ENCODE measurements at places on chromosomes 5 and 9.

- DNase-seq = no peak
Measured at GRCh38 chr5:138900281-138900965, 25.3 kb upstream of the LRRTM2 start.

GRCh38 chr5:72478684-72479083 is 28.5 kb downstream of the ZNF366 start:
- no peak for DNase-seq

- DNase-seq = no peak
Measured at GRCh38 chr9:125494653-125494915, 212.4 kb downstream of the MAPKAP1 start.

DNA sequence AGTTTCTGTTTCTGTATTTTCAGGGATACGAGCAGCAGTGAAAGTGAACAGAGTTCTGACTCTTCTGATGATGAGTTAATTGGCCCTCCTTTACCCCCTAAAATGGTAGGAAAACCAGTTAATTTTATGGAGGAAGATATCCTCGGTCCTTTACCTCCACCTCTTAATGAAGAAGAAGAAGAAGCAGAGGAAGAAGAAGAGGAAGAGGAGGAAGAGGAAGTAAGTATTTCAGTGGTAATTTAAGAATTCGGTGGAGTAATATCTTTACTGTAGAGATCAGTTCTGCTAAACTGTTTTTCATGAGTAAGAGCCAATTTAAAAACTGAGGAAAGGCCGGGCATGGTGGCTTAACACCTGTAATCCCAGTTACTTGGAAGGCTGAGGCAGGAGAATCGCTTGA is 17.2 kb downstream of the WDR70 start:
- DNase-seq = no peak

- DNase-seq = no peak
Measured at GRCh38 chr9:130869250-130869649, 27.4 kb downstream of the QRFP start.

DNA sequence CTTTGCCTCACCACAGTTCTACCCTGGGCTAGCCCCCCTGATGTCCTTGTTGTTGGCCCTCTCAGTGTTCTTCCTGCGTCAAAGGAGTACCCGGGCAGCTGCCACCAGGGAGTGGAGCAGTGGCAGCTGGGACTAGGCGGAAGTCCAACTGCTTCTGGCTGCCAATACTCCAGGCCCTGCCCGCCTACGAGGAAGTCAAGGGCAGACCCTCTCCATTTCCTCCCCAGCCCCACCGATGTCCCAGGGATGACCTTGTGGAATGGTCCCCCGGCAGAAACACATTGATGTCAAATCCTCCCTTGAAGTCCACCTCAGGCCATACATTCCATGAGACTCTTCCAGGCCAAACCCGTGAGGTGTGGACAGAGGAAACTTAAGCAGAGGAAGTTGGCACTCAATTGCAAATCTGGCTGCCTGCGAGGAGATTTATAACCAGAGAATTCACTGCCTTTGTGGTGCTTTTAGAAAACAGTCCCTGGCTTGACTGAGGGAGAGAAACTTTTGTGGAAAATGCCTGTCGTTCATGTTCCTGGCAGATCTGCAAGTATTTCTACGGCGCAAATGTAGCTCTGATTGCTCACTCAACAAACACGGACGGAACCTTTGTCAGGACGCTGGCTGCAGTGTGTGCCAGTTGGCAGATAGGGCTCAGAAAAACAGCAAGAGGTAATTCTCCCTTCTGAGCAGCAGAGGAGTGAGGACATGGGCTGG is 339.7 kb downstream of the RAB3C start:
- DNase-seq = no peak

DNA sequence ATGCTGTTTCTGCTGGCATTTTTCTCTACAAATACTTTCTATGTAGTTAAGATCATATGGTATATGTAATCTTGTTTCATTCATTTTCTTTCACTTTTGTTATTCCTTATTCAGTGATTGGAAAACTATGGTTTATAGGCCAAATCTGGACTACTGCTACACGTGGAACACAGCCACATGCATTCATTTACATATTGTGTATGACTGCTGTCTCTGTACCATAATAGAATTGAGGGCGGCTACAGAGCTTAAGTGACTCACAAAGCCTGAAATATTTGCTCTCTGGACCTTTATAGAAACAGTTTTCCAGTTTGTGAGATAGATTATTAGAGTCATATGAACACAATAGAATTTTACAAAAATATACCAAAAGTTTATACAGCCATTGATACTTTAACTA is 133.6 kb upstream of the CDKN2B start:
- DNase-seq = no peak

DNA sequence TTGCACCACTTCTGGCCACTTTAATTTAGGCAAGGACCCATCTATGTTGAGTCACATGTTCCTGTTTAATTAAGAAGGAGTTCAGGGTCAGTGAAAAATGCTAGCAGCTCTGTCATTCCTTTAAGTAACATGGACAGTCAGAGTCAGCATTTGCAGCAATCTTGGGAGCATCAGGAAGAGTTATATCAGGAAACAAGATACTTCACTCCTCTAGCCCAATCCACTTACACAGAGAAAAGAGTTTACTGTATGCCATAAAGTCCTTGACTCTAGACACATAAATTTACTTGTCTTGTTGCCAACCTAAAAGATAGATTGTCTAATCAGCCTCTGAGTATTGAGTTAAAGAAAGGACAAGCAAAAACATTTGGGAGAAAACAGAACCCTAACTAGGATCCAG is 266.7 kb downstream of the PJA2 start:
- no peak for DNase-seq

- no peak for DNase-seq
Measured at GRCh38 chr5:92559781-92560180, 1021.2 kb downstream of the NR2F1-AS1 start.

DNA sequence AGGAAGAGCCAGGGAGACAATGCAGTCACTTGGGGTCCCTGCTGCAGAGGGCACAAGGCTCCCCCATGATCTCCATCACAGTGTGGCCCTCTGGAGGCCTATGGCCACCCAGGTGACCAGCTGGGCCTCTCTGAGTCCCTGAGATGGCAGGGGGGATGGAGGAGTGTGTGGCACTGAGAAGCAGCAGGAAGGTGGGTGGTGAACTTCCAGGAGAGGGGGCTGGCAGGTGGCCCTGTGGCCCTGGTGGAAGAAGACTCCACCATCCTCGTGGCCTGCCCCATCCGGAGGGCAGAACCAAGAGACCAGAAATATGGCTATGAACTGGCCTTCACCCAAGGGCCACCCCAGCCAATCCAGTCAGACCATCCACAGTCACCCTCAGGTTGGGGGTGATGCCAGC is 31.7 kb upstream of the AFAP1L1 start:
- no peak for DNase-seq

DNA sequence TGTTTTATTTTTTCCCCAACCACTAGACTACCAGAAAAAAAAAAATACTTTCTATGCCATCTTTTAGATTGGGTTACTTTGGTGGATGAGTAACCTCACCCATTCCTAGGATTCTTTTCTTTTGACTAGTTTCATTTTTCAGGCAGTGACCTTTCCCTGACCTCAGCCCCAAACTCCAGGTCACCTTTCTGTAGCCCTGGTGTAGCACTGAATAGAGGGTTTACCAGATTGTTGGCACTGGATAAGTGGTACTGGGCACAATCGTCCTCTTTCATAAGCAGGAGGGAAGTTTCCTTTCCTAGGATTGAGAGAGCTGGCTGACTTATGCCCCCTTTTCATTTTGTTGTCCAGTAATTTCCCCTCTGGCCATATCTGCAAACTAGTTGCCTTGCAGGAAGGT is 169.4 kb upstream of the TMEM161B start:
- DNase-seq = no peak

GRCh38 chr9:82281066-82281465 is 292.5 kb downstream of the SPATA31D1 start:
- DNase-seq = no peak

- DNase-seq = no peak
Measured at GRCh38 chr5:74040065-74040551, 414.1 kb downstream of the ARHGEF28 start.

GRCh38 chr5:64678374-64678773 is 11.9 kb upstream of the SHISAL2B start:
- no peak for DNase-seq

DNA sequence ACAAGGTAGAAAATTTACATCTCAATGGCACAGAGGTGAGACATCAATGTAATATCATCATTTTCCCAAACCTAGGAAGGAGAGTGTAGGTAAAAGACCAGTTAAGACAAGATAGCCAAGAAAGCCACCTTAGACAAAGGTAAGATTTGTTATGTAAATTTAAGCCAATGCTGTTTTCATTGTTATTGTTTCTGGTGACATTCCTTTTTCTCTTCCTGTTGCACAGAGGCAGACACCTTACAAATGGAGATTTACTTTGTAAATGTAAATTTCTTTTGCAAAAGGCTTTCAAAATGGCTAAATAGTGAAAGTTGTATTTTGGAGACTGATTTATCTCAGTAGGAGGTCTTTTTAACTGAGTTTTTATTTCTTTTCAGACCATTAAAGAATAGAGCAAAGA is 159.1 kb downstream of the YIPF5 start:
- no peak for DNase-seq

GRCh38 chr5:75363111-75363510 is 26.1 kb downstream of the HMGCR start:
- no peak for DNase-seq

GRCh38 chr5:142934051-142934762 is 164.0 kb downstream of the ARHGAP26 start:
- no peak for DNase-seq

GRCh38 chr5:113292462-113292861 is 142.3 kb downstream of the TSSK1B start:
- DNase-seq = no peak

DNA sequence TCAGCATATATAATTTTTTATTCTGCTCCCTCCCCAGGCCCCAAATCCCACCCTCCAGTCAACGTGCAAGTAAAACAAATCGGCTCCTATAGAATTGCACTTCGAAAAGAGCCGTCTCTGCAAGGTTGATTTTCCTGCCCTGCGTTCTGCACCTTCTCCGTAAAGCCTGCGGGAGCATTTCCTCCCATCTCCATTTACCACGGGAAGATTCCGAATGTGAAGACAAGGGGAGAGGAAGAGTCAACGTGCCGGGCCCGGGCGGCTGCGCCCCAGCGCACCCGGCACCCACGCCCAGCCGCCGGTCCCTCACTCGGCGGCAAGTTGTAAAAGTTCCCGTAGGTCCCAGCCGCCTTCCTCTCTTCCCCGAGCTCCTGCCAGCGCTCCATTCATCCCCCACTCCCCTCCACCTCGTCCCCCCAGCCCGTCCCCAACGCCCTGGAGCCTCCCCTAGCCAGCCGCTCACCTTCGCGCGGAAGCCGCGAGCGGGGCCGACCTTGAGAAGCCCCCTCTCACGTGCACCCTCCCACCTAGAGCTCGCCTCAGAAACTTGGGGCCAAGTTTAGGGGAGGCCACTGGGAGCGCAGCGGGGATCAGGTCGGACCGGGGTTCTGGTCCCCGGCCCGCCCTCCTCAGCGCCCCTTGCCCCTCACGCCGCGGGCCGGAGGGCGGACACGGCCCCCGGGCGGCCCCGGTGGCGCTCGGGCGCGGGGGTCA is 431 bp downstream of the BNC2 start:
- no peak for DNase-seq

- no peak for DNase-seq
Measured at GRCh38 chr9:82716821-82717220, 346.1 kb downstream of the RASEF start.

Data from activated CD8-positive, alpha-beta memory T cell treated with anti-CD3 and anti-CD28 coated beads for 1 hour (primary cell).